ENCODE measurements at places on chromosomes 3 and 15. TPM values are rescaled to one million over a fixed set of nuclear protein-coding genes. Genes with fewer than 3 reads are reported as not detected.

The DUOXA2 gene
- 8.4 TPM for polyA plus RNA-seq

The UPK1B gene
- polyA plus RNA-seq, result 4.7 TPM

The SOX14 gene
- polyA plus RNA-seq, result 0.10 TPM

The GHSR gene
- polyA plus RNA-seq, result not detected

The CTDSPL2 gene
- polyA plus RNA-seq, result 3.5 TPM

The TASOR gene
- 15.6 TPM for polyA plus RNA-seq

The P3H2 gene
- 4.9 TPM for polyA plus RNA-seq

The HAUS2 gene
- 6.7 TPM for polyA plus RNA-seq

The CHRNA5 gene
- polyA plus RNA-seq, result 2.3 TPM

The LIPH gene
- polyA plus RNA-seq, result 14.2 TPM

The IQCF5 gene
- polyA plus RNA-seq, result not detected

The SUCNR1 gene
- 0.06 TPM for polyA plus RNA-seq

The GPR27 gene
- polyA plus RNA-seq, result 1.4 TPM

The MUSTN1 gene
- polyA plus RNA-seq, result 7.0 TPM

The RBPMS2 gene
- 5.2 TPM for polyA plus RNA-seq

The SAMD7 gene
- not detected for polyA plus RNA-seq

The EMC7 gene
- polyA plus RNA-seq, result 47.0 TPM

The EXD1 gene
- polyA plus RNA-seq, result not detected

The LRTM1 gene
- polyA plus RNA-seq, result not detected

The CACNA2D2 gene
- 0.28 TPM for polyA plus RNA-seq

The CCDC80 gene
- 3.3 TPM for polyA plus RNA-seq

The MST1R gene
- 53.4 TPM for polyA plus RNA-seq

The GAP43 gene
- 0.08 TPM for polyA plus RNA-seq

The IGSF11 gene
- 0.67 TPM for polyA plus RNA-seq

The ARNT2 gene
- polyA plus RNA-seq, result 0.94 TPM

The MCTP2 gene
- polyA plus RNA-seq, result 2.4 TPM

The SLC28A1 gene
- 0.02 TPM for polyA plus RNA-seq

The SLC25A20 gene
- polyA plus RNA-seq, result 5.8 TPM

The LARP6 gene
- polyA plus RNA-seq, result 6.5 TPM

The RLBP1 gene
- polyA plus RNA-seq, result not detected

The SLC12A1 gene
- polyA plus RNA-seq, result not detected

The HEXA gene
- polyA plus RNA-seq, result 22.8 TPM

The MFSD1 gene
- polyA plus RNA-seq, result 41.1 TPM

The IL5RA gene
- polyA plus RNA-seq, result 0.02 TPM

The C3orf33 gene
- 0.57 TPM for polyA plus RNA-seq

The ZFAND6 gene
- polyA plus RNA-seq, result 47.0 TPM

The GREM1 gene
- 6.9 TPM for polyA plus RNA-seq

The MYL3 gene
- polyA plus RNA-seq, result 0.87 TPM

The BDH1 gene
- 49.5 TPM for polyA plus RNA-seq

The PLXNB1 gene
- 73.4 TPM for polyA plus RNA-seq

The GNAT1 gene
- polyA plus RNA-seq, result 0.07 TPM

The SEMA3G gene
- polyA plus RNA-seq, result 1.7 TPM

The ROBO1 gene
- polyA plus RNA-seq, result 4.7 TPM

The REC114 gene
- polyA plus RNA-seq, result not detected

The MASP1 gene
- 0.14 TPM for polyA plus RNA-seq

The IFT57 gene
- polyA plus RNA-seq, result 6.2 TPM

The SMAD3 gene
- 24.8 TPM for polyA plus RNA-seq

The GRM2 gene
- 0.10 TPM for polyA plus RNA-seq

The CEP152 gene
- 1.6 TPM for polyA plus RNA-seq

The SCAMP5 gene
- 0.24 TPM for polyA plus RNA-seq

The FBLN2 gene
- 2.7 TPM for polyA plus RNA-seq

The PRSS50 gene
- 0.06 TPM for polyA plus RNA-seq

The CCDC13 gene
- 1.0 TPM for polyA plus RNA-seq

The PODXL2 gene
- 2.5 TPM for polyA plus RNA-seq

The HLTF gene
- polyA plus RNA-seq, result 1.7 TPM

The IL16 gene
- polyA plus RNA-seq, result 3.1 TPM
